Daoy (cell line): ENCODE measurements at places on chromosomes 16 and 17.

- DNase-seq: no peak
Measured at GRCh38 chr17:78651554-78651953, 74.4 kb upstream of the DNAH17 start.

DNA sequence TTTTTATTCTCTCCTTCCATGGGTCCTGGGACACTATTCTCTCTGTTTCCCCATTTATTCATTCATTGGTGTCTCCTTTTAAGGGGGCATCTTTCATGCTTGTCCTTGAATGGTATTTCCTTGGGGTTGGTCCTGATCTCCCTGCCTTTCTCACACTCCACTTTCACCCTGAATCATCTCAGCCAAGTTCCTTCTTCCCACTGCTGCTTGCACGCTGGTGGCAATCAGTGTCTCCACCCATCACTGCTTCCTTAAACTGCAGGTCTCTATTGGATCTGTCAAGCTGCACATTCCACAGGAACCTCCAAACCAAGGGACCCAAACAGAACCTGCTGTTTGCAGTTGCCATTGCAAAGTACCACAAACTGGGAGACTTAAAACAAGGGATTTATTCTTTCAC is 89.3 kb upstream of the SDK2 start:
- no peak for DNase-seq

DNA sequence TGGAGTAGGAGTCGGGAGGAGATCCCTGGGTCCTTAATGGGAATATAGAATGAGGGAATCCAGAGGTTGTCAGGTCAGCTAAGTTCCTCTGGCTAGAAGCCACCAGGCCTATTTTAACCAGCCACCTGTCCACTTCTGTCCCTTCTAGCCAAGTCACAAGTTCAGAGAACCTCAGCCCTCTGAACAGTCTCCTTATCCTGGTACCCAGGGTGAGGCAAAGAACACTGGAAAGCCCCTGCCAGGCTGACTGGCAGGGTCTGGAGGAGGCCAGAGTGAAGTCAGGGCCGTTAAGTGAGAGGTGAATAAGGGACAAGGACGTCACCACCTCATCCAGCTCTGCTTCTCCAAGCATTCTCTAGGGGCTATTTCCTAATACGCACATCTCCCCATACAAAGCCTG is 2.7 kb downstream of the CTDNEP1 start:
- DNase-seq: no peak

DNA sequence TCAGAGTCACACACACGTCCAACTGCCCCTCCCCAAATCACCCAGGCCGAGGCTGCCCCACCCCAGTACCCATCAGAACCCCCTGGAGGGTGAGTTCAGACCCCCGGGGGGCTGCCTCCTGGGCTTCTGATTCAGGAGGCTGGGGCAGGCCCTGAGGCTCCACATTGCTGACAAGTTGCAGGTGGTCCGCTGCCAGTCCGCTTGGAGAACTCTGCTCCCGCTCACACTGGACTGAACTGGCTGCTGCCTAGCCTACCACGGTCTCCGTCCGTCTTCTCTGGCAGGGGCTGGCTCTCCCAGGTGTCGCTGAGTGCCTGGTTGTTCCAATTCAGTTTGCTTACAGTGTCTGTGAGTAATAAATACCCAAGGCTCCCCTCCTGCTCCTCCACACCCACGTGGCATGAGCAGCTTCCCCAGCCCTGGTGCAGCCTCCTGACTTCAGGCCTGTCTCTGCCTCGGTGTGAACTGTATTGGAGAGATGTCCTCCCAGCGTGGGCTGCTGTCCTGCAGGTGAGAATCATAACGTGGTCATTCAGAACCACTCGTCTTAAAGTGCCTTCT is 163.4 kb downstream of the LAT start:
- DNase-seq: no peak

DNA sequence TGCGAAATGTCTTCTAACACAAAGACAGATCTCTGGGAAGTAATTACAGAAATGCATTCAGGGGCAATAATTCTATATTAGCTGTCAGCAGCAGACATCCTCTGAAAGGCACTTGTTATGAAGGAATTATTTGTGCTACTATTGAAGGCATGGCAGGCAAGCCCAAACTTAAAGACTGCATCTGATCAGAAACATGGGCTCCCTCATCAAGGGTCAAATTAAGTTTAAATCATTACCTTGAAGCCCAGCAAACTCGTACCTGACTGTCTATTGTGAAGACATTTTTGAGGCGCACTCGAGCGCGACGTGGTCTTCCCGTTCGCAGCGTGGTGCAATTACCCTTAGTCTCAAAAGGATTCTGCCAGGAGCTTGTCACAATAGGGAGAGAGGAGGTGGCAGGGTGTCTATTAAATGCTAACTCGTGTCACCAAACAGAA is 110.6 kb downstream of the ZNF423 start:
- no peak for DNase-seq
